CD4-positive, alpha-beta memory T cell (primary cell): ENCODE measurements at places on chromosomes 1 and 21.

DNA sequence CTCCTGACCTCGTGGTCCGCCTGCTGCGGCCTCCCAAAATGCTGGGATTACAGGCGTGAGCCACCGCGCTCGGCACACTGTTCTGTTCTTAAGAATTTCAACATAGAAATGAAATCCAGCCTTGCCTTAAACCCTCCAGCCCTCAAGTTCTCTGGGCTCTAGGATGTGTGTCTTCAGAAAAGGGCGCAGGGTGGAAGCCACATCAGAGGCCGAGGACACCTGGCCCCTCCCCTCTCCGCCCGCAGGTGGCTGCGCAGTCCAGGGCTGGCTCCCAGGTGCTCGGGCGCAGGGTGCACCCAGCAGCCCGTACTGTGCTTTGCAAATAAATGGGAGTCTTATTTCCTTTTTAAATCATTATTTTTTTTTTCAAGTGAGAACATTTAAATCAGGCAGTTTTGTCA, 2.0 kb upstream of the C1orf174 start:
- peak; percentile 54 for DNase-seq

DNA sequence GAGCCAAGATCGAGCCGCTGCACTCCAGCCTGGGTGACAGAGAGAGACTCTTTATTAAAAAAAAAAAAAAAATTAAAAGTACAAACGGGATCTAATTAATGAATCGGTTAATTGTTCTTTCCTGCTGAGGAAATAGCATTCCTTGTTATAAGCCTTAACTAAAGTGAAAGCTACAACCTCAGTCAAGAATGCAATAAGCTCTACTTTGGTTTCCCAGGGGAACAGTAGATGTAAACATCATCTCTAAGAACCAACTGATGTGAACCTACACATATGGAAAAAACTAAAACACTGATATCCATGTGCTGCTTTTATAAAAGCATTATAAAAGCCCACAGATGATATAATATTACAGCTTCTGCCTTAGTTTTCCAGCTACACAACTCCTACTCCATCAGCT, 41.9 kb downstream of the LPGAT1 start:
- no peak for DNase-seq

DNA sequence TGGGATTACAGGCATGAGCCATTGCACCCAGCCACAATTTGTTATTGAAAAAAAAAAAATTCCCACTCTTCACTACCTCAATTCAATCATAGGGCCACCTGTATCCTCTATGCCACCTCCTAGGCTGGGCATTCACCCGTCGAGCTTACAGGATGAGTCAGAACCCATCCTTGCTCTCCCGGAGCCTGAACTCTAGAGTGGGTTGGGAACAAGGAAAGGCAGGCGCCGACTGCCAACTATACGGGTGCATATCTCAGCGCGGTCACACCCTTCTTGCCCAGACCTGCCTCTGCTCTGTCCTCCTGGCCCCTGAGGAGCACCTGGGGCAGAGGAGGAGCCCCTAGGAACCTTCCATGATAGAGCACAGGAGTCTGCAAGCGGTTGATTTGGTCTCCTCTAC, 21.4 kb upstream of the LBR start:
- DNase-seq: no peak

DNA sequence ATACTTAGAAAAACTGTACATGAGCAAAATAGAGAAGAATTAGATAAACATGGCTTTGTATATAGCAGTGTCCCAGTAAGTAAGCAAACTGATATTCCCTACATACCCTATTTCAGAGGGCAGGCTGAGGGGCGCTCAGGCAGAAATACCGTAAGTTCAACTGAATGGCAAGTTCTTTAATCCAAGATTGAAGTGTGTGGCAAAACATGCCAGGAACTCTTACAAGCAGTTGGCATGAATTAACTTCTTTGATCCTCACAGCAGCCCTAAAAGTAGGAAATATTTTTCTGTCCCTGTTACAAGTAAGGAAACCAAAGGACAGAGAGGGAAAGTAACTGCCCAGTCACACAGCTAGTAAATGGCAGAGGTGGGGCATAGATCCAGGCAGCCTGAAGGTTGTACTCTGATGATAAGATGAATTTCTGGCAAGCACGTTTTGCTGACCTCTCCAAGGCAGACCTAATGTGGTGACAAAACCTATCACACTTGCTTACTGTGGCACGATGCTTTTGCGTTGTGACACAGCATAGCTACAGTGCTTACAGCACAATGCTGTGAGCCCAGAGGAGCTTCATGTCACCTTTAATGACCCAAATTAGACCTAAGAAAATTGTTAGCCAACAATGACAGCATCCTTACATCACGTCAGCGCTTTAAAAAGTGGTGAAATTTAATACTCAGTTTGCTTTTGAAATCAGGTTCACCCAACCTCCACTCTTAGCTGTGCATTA, 35.0 kb upstream of the THEM4 start:
- DNase-seq: no peak

- DNase-seq: no peak
These were observed 39.2 kb downstream of the MAPKAPK2 start for GRCh38 chr1:206723805-206724472.
